Hepatocyte (in vitro differentiated cells): ENCODE measurements at places on chromosomes 3 and 15.
A peak's percentile ranks its signal among the peaks of the same experiment; 100 is the strongest.

- DNase-seq, result no peak
These were observed 1.4 kb downstream of the LYSMD2 start for GRCh38 chr15:51736069-51736468.

GRCh38 chr3:71310359-71310979, 273.1 kb downstream of the FOXP1 start:
- DNase-seq, result no peak

DNA sequence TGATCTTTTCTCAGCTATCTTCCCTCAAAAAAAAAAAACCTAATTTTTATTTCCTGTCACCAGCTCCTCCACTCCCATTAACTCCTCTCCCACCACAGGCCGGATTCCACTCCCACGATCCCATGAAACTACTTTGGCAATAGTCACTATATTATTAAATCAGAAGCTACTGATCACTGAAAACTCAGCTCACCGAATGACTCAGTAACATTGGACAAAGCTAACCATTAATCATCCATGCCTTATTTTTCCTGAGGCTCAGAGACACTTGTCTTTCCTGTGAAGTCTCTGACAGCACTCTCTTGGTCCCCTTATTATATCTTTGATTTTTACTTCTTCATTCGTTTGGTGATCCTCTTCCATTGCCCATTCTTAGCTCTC, 260.2 kb downstream of the CGGBP1 start:
- no peak for DNase-seq

GRCh38 chr3:42696356-42697288, 6.0 kb downstream of the HHATL start:
- no peak for DNase-seq

DNA sequence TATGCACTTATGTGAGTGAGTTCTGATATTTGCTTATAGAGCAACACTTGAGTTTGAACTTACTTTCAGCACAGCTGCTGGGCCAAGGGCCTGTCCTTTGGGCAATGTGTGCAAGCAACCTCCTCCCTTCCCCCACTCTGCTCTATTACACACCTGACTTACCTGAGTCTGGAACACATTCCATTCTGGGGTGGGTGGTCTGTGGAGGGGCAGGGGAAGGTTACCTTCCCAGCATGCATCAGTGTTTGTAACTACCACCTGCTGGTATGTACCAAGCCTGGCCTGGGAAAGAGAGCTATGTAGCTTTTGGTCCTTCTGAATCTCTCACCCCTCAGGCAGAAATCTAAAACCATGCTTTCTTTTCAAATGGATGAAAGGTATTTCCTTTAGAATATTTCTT, 103.0 kb downstream of the ISL2 start:
- peak; percentile 48 for DNase-seq
